ENCODE measurements at places on chromosomes 12 and 14.

DNA sequence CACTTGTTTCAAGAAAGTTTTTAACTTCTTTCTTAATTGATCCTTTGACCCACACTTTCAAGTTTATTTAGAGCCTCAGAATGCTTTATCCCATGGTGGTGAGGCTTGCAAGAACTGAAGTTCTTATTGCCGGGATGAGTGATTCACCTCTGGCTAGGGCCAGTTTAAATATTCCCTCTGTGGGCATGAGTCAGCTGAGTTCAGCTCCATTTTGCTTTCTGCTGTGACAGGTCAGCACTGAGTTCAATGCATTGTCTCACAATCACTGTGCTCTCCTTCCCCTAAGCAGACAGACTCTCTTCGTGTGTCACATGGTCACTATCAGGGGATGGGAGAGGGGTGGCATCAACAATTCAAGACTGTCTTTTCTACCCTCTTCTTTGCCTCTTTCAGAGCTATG lies 514.6 kb upstream of the FBXO33 start:
- no peak for DNase-seq

- peak; percentile 72 for DNase-seq
Measured at GRCh38 chr12:106302401-106303201, at the start of gene TCP11L2. Gene TCP11L2, plus strand, starts transcription at chr12:106302733. Its CDS starts 8,343 bp downstream, at chr12:106311076.

DNA sequence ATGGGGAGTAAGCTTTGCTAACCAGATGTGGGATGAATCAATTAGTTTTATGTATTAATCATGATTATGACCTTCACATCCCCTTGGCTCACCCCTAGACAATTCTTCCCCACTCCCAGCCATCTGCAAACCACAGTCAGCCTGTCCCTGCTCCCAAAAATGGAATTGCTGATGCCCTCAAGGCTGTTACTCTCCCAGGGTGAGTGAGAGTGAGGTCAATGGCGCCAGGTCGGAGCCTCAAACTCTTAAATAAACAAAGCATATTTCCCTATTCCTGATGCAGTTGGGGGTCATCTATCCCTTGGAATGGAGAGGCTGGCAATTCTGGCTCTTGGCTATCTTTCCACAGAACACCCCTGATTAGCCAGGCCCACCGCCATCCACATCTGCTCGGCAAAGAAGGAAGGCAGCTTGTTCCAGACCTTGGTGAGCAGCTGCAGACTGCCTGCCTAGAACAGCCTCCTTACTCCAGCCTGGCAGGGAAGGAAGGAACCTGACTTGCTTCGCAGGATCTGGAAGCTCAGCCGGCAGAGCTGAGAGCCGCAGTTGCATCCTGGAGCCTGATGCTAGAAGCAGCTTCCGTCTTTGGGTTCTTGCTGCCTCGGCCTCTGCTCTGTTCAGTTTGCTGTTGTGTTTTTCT lies 57.0 kb downstream of the SMUG1 start:
- DNase-seq, result no peak

- no peak for DNase-seq
Measured at GRCh38 chr12:56040151-56040550, 1.6 kb upstream of the RPS26 start.

GRCh38 chr14:68401317-68401716 lies 391.6 kb downstream of the ZFP36L1 start:
- DNase-seq, result no peak

- DNase-seq, result no peak
Measured at GRCh38 chr12:124862768-124863415, 772 bp downstream of the SCARB1 start.

DNA sequence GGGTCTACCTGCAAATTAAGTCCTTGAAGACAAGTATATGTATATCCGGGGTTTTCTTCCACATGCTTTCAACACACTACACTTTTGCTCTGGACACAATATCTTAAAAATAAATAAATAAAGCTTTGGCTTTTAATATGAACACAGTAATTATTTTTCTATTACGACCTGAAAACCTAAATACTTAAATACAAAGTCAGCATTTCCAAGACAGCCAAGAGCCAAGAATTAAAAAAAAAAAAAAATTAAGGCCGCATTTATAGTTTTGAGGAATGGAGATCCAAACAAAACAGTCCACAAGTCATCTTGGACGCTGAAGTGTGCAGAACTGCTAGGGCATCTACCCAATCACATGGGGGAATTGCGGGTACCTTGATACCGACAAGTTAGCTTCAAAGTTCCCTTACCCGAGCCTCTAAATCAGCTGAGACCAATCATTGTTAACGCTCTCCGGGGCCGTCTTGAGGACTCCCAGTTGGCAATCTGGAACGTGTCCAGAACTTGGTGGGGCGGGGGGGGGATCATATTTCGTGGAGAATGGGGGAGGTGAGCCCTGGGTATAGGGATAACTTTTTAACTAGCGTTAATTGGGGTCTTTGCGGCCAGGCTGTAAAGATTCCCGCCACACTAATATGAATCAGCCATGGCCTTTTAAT lies 731 bp upstream of the PCNX4 start:
- DNase-seq, result no peak

Measured in activated CD8-positive, alpha-beta memory T cell treated with anti-CD3 and anti-CD28 coated beads for 4 hours (primary cell).